Activated naive CD4-positive, alpha-beta T cell treated with anti-CD3 and anti-CD28 coated beads, Interleukin-2, amount 50 U/mL, for 16 hours (primary cell): ENCODE measurements at places on chromosomes 12 and 14.
A peak's percentile ranks its signal among the peaks of the same experiment; 100 is the strongest.

DNA sequence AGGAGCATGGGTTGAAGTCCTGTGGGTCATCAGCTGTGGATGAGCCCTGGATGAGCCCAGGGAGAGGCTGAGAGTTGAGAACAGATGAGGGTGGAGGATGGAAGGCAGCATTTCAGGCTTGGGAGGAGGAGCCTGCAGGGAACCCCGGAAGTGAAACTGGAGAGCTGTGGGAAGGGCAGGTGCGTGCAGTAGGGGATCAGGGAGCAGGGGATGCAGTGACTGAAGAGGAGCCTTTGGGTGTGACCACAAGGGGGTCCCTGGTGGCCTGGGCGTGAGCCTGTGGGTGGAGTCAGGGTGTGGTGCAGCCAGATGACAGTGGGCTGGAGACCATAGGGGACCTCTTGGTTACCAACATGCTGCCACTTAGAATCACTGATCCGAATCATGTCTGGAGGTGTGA lies 115.5 kb downstream of the PAPOLA start:
- DNase-seq: no peak

- no peak for DNase-seq
These were observed 547 bp upstream of the OR4K15 start for GRCh38 chr14:19974844-19975243.

- peak; percentile 7 for DNase-seq
These were observed 23.0 kb downstream of the FAM222A start for GRCh38 chr12:109736552-109737108.

DNA sequence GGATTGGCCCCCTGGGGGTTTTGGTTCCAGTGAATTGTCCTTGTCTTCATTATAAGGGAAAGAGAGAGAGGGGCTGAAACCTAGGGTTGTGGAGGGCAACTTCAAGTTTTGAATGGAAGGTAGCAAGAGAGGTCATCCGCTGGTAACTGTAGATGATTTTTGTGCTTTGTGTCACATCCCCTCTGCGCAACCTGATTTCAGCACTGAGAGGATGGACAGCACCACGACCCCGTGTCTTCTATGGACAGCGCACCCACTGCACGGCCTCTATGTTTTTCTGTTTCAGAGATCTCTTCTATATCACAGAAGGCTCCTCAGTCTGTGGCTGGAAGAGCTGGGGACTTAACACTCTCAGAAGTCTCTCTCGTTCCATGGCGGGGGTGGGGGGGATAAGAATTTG lies 127.0 kb upstream of the RPH3A start:
- no peak for DNase-seq

- no peak for DNase-seq
These were observed 10.1 kb upstream of the BDKRB1 start for GRCh38 chr14:96245710-96246538.

- DNase-seq: no peak
These were observed 53.4 kb downstream of the HSD17B6 start for GRCh38 chr12:56816491-56816890.

GRCh38 chr12:91781114-91781513 lies 364.5 kb downstream of the BTG1 start:
- DNase-seq: no peak

GRCh38 chr12:107108995-107109508 lies 15.7 kb upstream of the CRY1 start:
- no peak for DNase-seq

DNA sequence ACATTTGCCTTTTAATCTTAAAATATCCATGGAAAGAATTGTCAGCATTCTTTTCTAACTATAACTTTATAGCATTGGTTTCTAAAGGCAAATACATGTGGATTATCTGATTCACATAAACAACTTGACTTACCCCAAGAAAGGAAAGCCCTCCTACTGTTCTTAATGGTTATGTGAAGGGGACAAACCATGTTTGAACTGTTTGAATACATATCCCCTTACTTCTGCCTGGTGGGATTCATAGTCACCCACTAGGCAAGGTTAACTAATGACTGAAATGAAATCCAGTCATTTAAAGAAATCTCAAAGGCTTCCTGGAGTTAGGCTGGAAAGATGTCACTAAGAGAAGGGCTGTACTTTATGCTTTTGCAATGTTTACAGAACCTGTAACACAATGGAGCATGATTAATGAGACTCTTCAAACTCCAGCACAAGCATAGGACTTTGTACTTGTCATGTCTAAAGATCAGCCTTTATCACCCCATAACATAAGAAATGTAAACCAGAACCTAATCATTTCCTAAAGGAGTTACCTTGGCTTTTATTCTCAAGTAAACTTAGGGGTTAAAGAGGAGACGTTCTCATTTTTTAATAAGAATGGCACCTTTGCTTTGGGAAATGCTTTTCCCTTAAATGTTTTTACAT lies 10.2 kb upstream of the FLRT2 start:
- no peak for DNase-seq

- DNase-seq: no peak
These were observed 99.2 kb downstream of the SLC15A4 start for GRCh38 chr12:128724468-128725046.

DNA sequence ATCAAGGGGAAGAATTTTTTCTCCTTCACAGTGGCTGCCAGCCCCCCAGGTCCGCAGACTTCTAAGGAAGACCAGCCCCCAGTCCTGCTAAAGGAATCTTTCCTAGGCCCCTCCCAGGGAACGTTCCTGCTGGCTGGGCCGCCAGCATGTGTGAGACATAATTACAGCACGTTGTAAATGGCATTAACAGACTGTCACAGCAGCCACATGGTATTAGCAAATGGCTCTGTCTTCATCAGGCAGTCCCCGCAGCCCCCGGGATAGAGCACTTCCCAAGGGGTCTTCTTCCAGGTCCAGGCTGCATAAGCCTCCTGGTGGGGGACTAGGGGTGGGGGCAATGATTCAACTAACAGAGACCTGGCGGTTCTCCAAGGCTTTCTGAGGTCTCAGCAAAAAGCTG lies 34.9 kb upstream of the FAM222A start:
- no peak for DNase-seq

DNA sequence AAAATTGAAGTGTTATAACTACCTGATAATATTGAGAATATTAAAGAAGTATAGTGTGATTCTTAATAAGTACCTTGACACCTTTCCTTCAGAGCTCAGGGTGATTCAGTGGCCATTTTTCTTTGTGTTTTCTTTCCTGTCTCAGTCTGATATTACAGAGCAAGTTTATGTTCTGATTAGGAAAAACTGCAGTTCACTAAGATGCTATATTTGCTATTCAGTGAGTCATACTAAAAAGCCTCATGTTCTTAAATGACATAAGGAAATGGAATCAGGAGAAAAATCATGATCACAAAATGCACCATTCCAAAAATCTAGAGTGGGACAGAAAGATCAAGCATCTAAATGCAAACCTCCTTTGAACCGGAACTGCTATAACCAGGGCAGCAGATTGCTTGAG lies 390.6 kb upstream of the ATP2B1 start:
- DNase-seq: no peak

GRCh38 chr12:105036937-105037649 lies 47.2 kb downstream of the ALDH1L2 start:
- no peak for DNase-seq

DNA sequence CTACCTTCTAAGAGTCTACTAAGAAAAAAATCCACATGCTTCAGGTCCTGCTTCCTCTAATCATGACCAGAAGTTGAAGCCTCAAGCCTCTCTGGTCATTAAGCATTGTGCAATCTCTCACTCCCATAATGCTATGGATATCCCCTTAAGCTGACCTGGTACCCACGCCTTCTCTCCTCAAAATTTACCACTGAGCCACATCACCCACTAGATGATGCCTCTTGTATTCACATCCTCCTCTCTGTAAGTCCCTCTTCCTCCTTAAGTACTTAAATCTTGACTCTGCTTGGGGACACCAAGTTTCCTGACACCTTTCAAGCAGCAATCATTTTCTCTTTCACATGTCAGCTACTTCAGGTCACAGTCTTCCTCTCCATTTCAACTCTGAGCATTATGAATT lies 9.8 kb downstream of the GALNT4 start:
- no peak for DNase-seq

- DNase-seq: no peak
These were observed 579.8 kb upstream of the TMEM132C start for GRCh38 chr12:127687181-127687580.

DNA sequence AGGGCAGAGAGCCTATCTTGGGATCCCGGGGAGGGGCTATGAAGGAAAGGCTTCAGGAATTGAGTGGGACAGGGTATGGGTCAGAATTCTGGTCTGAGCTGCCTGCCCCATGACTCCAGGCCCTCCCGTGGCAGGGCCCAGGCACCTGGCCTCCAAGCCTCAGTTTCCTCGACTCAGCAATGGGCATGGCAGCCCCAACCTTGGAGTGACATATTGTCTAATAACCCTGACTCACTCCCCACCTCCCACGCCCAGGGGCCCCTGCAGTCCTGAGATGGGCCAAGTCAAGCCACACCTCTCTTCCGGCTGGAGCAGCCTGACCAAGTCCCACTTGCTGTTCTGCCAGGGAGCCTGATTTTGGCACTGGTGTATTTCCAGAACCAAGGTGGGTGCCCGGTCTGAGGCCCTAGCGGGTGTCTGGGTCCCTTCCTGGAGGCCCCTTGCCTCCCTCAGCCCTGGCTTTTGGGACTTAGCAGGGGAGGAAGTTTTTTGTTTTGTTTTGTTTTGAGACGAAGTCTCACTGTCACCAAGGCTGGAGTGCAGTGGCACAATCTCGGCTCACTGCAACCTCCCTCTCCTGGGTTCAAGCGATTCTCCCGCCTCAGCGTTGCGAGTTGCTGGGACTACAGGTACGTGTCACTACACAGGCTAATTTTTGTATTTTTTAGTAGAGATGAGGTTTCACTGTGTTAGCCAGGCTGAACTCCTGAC lies 40.3 kb upstream of the RCOR1 start:
- DNase-seq: no peak

DNA sequence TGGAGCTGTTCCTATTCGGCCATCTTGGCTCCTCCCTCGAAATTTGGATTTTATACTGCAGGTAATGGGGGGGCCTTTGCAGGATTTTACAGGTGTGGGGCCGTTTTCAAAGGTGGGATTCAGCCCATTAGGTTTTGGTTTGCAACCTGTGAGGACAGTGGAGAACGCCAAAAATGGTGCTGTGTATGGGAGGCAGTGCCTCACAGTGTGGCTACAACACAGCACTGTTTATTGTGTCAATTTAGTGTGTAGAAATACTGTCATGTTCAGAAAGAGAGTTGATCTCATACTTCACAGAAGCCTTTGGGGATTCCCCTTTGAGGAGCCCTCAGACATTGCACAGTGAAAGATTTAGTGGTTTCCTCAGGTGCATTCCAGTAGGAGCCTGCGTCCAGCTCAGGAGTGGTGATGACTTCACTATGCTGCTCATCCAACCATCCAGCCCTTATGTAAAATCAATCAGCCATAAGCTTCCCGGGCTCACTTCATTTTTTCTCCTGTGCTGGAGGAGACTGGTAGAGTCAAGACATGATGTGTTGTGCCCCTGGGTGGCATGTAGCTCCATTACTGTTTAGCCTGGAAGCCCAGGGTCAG lies 92.7 kb upstream of the PRMT8 start:
- DNase-seq: no peak

DNA sequence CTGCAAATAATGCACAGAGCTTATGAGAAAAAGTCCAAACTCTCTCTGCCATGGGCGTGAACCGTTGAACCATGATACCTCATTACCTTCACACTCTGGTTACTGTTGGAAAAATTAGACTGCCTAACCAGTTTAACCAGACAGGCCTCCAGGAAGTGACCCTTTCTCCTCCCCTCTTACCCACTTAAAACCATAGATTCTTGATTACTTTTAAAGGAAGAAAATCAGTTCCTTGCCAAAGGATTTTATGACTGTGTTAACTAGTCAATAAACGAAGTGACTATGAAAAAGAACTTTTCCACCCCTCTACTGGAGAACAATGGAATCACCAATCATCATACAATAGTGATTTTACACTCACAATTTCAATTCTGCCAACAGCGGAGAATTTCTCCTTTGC lies 254.0 kb upstream of the ATP2B1 start:
- DNase-seq: no peak
